ENCODE measurements at places on chromosomes 2 and 18.

DNA sequence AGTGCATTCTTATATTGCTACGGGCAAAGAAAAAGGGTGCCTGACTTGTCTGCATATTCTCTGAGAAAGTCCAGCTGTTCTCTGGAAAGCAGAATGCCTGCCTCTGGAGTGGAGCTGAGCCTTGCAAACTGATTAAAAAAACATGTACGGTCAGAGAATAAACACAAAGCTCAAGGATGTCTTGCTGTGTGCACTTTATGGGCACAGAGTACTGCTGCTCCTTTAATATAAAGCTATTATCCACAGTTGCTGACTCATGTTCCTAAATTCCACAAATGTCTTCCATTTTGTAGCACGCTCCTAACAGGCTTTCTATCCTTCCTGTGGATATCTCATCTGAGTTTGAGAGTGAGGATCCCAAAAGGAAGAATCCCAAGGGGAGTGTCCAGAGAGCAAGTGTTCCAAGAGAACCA lies 229.0 kb downstream of the MREG start:
- DNase-seq: no peak

- DNase-seq: peak; percentile 31
Observed at GRCh38 chr2:64063924-64064331, 44.7 kb upstream of the VPS54 start.

GRCh38 chr18:63409301-63409700 lies 13.0 kb downstream of the VPS4B start:
- no peak for DNase-seq

DNA sequence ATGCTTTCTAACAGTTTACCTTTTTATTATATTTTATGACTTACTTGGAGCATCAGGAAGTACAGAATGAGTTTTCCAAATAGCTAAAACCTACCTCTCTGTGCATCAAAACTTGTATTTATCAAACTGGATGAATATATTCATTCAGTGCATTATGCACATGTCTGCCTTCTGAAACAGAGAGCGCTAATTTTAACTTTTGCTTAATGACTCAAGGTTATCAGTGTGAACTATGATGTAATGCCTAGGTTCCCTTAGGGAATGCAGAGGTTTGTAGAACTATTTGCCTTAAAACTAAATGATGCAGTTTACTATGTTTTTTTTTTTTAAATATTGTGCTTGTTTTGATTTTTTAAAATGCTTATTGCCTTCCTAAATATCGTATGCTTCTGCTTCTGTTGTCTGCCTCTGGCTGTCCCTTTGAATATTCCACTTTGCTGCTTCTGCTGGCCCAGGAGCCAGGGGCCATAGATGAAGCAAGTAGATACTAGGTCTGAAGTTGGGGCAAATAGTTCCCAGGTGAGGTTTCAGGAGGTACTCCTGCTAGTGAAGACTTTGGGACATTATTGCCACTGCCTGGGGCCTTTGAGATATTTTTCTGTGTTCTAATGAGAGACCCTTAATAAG lies 16.5 kb downstream of the TMEM178A start:
- no peak for DNase-seq
